ENCODE measurements at places on chromosomes 16 and 17. TPM values are rescaled to one million over a fixed set of nuclear protein-coding genes. Genes with fewer than 3 reads are reported as not detected.

Gene DYNC1LI2
- total RNA-seq = 151 TPM

Gene SEPTIN1
- total RNA-seq = 11.5 TPM

Gene PPL
- 62.2 TPM for total RNA-seq

Gene KRT15
- total RNA-seq = 5.6 TPM

Gene SPNS3
- 1.8 TPM for total RNA-seq

Gene C1QTNF8
- total RNA-seq = not detected

Gene C16orf86
- total RNA-seq = 6.4 TPM

Gene RGS11
- 6.7 TPM for total RNA-seq

- no peak for DNase-seq
Observed at GRCh38 chr17:34728771-34729310, 149.5 kb downstream of the TMEM132E start.

DNA sequence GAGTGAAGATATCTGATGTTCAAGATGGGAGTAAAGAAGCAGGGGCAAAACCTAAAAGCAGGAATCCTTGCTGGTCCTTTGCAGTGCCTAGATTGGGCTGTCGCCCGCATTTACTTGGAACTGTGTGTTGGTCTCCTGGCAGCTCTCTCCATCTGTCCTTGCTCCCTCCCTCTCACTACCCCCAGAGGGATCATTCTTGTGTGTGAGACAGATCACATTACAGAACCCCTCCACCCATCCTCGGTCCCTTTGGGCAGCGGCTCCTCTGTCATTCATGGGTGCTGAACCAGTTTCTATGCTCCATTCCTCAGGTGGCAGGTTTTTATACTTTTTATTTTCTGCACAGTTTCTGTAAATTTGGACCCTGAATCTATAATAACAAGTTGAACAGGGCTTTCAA is 99.4 kb upstream of the MYOCD start:
- DNase-seq = no peak

DNA sequence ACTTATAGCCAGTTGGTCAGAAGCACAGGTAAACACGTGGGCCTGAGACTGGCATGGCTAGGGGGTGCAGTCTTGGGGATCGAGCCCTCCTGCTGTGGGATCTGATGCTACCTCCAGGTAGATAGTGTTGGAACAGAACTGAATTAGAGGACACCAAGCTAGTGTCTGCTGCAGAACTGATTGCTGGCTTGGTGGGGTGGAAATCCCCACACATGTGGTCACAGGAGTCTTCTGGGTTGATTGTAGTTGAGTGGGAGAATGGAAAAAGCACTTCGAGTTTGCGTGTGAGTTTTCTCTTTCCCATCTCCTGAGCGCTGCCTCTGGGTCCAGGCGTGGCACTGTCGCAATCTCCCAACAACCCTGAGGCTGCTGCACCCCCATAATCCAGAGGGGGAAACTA is 8.0 kb upstream of the SPATA32 start:
- no peak for DNase-seq

- no peak for DNase-seq
Observed at GRCh38 chr17:62999736-63000135, 33.7 kb downstream of the TANC2 start.

DNA sequence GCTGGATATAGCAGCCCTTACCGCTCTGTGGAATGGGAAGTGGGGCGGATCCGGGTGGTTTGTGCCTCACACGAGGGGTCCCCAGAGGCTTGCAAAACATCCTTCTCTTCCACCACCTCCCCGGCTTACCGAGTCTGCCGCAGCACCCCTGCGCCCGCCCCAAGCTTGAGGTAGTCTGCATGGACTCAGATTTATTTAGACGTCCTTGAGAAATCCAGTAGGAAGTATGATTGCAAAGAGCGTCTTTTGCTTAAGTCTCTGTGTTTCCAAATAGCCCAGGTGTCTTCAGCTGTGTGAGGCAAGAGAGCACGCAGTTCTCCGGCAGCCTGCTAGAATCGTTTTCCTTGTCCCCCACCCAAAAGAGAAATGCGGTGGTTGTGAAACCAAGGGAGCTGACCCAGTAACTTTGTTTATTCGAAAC is 2.4 kb downstream of the KIAA0513 start:
- DNase-seq = no peak

DNA sequence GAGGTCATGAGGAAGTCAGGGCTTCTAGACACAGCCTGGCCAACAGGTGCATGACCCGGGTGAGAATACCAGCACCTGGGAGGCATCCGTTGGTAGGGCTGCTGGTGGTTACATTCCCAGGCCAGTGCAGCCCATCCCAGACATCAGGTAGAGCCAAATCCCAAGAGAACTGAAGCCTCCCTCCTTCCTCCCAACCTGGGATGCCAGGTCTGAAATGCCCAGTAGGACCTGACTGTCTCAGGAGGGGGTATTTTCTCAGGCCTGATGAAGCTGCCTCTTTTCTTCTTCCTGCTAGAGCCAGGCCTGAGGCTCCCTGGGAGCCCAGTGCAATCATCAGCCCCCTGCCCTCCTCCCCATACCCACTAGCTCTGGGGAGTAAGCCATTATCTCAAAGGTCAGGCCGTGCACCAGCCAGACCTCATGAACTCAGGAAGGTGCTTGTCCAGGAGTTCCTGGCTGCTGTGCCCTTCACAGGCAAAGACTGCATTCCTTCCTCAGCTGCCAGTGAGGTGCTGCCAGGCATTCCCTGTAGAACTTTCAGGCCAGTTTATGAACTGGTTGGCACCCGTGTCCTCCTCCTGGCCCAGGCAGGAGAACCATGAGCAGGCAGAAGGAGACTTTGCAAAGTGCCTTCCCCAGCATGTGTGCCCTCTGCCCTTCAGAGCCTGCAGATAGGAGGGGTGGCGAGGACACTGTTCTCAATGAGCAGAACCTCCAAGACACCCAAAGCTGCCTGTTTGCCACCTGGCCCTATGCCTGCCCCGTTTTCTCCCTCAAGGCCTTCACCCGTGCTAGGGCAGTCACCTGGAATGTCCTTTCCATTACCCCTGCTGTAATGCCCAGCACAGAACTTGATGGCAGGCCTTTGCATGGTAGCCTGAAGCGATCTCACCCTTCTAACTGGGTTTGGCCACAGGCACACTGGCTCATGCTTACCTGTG is 7.6 kb downstream of the TBX2 start:
- no peak for DNase-seq

Measured in mucosa of gallbladder (tissue), 1 donor.